ENCODE measurements at places on chromosomes 16 and 17.
A peak's percentile ranks its signal among the peaks of the same experiment; 100 is the strongest.

DNA sequence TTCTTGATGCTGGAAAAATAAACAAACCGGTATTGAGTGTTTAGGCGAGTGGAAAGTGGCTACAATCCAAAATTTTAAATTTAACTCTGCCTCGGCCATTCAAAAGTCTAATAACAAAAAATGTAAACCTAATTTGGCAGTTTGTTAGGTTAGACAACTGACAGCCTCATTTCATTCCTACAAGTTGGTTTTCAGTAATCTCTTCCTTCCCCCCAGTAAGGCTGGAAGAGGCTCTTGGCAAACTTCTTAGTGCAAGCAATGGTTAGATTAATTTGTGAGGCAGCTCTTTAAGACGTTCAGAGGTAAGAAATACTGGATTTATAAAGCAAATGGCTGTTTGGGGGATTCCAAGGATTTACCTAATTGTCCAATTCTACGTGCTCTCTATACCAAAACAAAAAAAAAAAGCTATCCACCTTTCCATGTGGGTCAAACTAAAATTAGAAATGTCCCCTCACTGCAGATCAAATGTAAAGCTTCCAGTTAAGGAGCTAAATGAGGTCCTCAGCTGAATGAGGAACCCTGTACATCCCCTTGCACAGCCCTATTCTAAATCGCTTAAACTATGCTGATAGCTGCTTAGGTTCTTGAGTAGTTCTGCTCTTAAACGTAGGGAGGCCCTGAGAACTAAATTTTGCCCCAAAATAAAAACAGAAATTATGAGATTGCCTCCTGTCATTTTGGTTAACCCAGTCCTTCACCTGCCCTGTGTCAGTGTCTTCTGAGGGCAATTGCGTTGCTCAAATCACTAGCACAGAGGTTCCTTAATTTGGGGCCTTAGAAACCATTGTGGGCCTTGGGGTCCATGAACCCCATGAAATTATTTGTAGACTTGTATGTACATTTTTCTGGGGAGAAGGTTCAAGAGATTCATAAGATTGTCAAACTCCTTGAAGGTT, 2.9 kb downstream of the HEXIM1 start:
- no peak for DNase-seq

DNA sequence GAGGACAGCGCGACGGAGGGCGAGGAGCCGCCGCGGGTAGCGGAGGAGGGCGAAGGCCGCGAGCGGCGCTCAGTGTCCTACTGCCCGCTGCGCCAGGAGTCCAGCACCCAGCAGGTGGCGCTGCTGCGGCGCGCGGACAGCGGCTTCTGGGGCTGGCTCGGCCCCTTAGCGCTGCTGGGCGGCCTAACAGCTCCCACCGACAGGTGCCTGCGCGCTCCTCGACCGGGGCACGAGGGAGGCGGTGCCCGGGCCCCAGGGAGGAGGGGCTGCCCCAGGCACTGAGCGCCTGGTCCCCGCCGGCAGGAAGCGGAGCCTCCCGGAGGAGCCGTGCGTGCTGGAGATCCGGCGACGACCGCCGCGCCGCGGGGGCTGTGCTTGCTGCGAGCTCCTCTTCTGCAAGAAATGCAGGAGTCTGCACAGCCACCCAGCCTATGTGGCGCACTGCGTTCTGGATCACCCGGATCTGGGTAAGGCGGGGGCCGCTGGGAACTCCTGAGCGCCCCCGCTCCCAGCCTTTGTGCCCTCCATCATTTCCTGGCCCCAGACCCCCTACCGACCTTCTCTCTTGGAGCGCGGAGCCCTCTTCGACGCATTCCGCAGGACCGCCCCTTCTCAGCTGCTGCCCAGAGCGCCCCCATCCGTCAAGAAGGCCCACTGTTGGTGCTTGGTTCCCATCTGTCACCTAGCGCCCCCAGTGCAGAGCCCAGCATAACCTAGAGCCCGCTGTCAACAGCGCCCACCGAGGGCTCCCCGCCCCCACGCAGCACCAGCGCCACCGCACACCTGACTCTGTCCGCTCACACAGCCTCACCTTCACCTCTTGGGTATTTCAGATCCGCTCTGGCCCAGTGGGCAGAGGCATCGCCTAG, 3.7 kb downstream of the C17orf50 start:
- DNase-seq: peak; percentile 87

DNA sequence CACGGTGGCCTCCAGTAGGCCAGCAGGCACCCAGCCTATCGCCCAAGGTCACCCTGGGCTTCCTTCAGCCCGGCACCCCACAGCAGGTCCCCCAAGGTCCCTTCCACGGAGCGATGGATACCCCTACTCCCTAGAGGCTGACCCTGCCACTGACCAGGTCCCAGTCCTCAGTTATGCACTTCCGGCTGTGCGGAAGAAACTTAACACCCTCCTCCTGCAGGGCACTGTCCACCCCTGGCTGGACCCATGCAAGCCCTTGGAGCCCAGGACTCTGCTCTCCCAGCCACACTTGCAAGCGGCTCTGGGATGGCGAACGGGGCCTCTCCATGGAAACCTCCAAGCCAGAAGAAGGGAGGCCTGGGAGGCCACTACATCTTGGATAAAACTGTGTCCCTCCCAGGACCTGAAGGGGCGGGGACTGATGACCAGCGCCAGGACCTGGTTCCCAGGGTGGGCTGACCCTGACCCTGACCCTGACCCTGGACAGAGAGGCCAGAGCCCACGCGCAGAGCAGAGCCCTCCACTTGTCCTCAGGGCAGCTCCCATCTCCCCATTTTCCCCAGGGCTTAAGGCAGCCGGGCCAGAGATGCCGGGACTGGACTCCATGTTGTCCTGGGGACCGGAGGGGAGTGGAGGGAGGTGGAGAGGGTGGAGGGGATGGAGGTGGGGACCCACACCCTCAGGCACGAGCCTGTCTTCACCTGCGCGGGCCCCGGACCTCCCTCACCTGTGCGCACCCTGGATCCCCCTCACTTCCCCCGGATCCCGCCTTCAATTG, 734 bp downstream of the CEP131 start:
- no peak for DNase-seq

DNA sequence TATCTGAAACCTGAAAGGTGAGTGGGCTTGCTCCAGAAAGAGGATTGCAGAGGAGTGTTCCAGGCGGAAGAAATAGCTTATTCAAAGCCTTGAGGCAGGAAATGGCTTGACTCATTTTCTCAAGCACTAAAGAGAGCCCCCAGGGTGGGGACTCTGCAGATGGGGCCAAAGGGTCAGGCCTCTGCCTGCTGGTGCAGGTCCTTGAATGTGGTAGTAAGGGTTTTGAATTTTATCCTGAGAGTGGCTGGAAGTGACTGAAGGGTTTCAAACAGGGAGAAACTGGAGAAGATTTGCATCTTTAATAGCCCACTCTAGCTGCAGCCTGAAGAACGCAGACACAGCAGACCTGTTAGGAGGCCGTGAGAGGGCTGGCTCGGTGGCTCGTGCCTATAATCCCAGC, 144.4 kb downstream of the CCT6B start:
- DNase-seq: no peak

DNA sequence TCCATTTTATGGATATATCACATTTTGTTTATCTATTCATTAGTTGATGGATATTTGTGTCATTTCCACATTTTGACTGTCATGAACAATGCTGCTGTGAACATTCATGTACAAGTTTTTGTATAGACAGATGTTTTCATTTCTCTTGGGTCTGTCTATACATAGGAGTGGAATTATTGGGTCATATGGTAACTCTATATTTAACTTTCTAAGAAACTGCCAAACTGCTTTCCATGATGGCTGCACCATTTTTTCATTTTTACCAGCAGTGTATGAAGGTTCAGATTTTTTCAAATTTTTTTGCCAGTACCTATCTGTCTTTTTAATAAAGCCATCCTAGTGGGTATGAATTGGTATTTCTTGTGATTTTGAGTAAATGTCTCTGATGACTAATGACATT, 15.5 kb downstream of the NFAT5 start:
- no peak for DNase-seq

DNA sequence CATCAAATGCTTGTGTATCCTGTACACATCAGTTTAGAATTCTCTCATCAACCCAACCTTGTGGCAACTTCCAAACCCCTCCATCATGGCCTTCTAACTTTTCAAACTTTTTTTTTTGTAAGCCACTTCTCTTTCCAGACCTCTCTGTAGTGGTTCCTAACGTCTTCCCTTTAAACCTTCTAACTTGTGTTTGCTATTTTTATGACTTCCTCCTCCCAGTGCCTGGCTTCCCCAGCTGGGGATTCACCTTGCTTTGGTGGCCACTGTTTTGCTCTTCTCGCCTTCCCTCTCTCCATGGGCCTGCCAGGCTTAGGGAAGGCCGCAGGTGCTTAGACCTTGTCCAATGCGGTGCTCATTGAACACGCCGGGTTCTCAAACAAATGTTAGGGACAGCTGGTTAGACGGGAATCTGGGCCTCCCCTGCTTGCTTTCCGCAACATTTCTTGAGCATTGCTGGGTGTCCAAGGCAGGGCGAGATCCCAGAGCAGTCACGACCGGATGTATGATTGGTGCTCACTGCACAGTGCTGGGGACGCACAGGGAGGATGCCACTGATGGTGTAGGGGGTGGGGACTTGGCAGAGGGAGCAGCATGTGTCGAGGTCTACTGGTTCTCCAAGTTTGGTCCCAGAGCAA, 1.1 kb upstream of the XYLT2 start:
- DNase-seq: no peak
